GM12865 (cell line): ENCODE measurements at places on chromosomes 3 and 15.
A peak's percentile ranks its signal among the peaks of the same experiment; 100 is the strongest.

DNA sequence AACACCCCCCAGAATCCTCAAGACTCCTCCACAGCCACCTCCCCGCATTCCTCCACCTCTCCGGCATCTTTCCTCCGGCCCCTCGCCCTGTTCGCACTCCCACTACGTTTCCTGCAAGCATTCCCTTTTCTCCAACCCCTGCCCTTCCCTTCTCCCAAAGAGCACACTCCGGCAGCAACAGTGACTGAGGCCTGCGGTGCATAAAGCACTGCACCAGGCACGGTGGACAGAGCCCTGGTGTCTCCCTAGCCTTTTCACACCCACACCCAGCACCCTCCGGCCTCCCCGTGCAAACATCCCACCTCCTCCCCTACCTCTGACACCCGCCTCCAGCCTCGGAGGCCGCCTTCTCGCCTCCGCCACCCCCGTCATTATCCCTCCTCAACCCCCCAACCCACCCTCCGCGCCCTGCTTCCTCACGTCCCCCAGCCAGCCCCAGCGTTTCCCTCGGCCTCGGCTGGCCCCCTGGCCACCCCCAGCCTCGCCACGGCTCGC is 577 bp downstream of the ZNF148 start:
- DNase-seq = peak; percentile 50

DNA sequence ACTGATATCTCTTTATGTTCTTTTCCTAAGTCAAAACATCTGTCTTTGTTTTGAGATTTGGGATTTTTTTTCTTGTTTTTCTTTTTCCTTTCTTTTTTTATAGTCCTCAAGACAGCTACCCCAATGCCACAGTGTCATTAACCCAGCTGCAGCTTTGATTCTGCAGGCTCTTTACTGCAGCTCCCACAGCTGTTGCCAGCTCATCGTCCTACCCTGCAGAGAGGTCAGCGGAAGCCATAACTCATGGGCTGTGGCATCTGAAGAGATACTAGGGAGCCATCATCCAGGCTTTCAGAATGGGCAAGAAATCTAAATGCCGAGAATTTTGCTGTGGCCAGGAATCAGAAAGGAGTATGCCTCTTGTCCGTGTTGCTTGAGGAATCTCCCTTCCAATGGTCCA is 44.3 kb upstream of the SLC24A5 start:
- DNase-seq = no peak

DNA sequence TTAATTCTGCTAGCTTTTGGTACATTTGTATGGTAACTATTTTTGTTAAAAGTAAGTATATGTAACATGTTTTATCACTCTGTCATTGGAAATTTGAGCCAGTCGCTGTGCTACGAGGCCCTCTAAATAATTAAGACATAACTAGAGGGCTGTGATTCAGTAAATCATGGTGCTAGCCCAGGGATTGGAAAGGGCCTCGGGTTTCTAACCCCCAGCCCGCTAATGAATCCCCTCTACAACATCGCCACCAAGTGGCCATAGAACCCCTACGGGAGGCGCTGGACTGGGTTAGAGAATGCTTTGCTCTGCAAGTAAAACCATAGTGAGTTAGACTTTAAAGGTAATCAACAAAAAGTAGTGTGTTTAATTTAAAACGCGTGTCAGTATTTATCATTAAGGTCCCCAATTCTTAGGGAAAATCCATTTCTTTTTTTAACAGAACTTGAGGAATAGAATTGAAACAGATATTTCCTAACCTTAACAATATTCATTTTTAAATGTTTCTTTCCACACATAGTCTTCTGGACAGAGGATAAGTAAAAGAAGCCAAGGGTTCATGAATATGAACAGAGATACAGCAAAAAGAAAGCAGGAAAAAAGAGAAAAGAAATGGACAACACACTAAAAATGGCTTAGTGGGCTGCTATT is 744.7 kb downstream of the EPHA3 start:
- DNase-seq = no peak

- DNase-seq = no peak
Measured at GRCh38 chr3:27718459-27718858, 3.7 kb downstream of the EOMES start.

DNA sequence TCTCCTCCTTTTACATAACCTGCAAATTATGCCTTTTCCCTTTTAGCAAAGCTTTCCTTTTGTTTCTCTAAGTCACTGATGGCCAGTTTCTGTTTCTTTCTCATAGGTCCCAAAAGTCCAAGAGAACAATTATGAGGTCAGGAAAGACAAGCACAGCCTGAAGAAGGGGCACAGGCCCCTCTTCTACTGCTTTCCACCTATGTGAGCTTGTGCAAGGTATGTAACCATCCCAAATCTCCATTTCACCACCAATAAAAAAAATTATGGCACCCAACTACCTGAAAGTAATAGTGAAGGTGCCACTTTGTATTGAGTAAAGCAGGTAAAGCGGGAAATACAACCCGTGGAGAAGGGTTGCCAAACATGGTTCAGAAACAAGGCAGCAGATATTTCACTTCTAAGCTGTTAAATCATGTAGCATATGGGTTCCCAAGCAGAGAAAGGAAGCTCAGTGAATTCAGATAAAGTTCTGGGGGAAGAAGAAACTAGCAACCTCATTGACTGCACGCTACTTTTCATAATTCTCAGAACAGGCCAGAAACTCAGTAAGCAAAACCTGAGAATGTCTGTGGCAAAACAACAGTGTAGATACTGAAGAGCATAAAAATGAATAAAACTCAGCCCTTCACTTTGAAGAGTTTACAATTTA is 4.2 kb downstream of the PLOD2 start:
- peak; percentile 69 for DNase-seq

DNA sequence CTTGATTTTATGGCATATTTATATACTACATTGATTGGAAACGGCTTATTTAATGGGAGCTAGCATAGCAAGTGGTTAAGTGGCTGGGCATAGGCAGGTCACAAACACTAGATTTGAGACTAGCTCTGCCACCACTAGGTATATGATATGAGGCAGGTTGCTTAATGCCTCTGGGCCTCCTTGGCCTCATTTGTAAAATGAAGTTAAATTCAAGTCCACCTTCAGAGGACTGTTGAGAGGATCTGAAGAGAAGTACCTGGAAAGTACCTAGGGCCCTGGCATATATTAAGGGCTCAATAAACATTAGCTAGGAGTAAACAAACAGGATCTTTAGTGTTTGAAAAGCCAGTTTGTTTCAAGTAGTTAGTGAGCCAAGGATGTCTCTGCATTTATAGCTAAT is 166.4 kb upstream of the FEZF2 start:
- no peak for DNase-seq

DNA sequence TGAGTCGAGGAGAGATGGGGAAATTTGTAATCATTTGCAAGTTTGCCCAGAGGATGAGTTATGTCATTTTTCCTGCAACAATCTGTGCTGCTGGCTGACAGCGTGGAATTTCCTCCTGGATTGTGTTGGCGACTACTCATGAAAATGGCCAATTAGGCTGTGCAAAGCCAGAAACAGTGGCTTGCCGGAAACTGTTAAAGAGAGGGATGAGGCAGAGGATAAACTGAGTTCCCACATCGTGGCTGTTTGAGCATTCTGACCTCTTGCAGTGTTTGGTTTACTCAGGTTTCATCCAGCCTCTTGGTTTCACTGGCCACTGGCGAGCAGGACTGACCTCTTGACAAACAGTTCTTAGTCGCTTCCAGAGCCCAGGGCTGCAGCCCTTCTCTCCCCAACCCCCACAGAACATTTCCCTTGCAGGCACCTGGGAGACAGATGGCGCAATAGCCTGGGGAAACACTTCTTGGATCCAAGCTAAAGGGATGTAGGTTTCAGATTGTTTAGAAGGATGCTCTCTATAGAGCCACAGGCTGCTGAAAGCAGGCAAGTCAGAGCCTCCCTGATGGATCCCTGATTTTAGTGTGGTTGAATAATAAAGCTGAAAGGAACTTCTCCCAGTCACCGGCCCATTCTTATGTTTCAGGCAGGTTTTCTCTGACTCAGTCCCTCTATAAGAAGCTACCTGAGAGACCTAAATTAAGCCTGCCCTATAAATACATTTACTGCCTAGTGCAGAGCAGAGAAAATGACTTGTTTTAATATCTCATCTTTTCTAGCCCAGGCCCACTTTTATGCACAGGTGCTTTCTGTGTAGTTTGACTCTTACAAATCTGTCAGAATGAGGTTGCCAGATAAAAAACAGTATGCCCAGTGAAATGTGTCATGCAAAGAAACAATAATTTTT is 92.8 kb upstream of the UBE2E1 start:
- DNase-seq = no peak

GRCh38 chr3:17154941-17155340 is 270.2 kb downstream of the PLCL2 start:
- no peak for DNase-seq

DNA sequence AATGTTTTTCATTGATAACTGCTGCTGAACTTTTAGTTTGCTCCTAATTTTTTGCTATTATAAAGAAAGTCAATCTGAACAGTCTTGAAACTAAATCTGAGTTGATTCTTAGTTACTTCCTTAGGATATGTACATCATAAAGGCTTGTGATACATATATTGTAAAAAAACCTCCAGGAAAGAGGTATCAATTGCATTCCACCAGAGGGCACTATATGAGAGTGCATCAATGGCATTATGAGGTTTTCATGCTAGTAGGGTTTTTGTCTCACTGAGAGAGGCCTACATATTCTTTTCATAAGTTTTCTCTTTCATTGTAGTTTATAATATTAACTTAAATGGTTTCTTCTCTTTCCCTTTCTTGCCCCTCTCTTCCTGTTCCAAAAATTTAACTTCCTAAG is 46.9 kb downstream of the PIK3R4 start:
- peak; percentile 42 for DNase-seq

GRCh38 chr3:42502429-42503250 is at the start of gene VIPR1:
TSS of gene VIPR1 (plus strand) at chr3:42502643. CDS start at chr3:42502736, 93 bp downstream.
- peak; percentile 83 for DNase-seq

DNA sequence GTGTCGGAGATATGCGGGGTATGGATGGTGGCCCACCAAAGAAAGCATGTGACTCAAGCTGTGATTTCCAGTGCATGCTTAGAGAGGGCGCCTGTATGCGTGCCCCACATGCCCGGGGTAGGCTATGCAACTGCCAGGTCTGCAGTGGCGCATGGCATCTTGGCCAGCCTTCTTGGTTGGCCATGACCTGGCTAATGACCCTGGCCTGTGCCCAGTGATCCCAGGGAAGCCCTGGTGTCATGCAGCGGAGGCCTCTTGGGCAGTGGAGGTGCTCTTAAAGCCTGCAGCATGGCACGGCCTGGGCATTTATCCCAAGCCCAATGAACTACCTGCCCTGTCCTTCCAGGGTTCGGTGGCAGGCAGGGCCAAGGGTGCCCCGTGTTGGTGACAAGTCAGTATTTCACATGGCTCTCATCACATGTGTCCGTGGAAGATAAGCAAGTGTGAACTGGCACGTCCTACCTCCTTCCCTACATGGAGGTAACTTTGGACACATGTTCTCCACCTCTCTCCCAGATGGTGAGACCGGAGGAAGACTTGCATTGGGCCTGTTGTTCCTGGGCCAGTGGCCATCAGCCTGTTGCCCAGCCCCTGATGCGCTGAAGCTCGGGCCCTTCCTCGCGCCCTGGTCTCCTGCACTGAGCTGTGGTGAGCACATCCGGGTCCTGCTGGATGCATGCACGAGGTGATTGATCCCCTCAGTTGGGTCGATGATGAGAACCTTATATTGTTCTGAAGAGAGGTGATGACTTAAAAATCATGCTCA is 192.0 kb downstream of the UBE3A start:
- no peak for DNase-seq

DNA sequence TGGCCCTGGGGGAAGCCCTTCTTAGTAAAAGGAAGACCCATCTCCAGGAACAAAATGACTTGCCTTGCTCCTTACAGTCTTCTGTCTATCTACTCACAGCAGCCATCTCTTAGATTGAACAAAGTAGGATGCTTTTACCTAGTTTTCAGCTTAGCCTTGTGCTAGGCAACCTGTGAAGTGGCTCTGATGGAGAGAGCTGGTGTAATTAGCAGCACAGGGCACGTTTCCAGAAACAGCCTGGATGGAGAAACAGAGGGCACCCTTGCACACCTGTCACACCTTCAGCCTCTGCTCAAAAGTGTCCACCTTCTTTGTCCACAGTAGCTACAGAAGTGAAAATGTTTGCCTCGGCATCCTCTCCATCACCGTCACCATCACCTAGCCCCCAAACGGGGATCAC is 292.9 kb downstream of the RORA start:
- no peak for DNase-seq

DNA sequence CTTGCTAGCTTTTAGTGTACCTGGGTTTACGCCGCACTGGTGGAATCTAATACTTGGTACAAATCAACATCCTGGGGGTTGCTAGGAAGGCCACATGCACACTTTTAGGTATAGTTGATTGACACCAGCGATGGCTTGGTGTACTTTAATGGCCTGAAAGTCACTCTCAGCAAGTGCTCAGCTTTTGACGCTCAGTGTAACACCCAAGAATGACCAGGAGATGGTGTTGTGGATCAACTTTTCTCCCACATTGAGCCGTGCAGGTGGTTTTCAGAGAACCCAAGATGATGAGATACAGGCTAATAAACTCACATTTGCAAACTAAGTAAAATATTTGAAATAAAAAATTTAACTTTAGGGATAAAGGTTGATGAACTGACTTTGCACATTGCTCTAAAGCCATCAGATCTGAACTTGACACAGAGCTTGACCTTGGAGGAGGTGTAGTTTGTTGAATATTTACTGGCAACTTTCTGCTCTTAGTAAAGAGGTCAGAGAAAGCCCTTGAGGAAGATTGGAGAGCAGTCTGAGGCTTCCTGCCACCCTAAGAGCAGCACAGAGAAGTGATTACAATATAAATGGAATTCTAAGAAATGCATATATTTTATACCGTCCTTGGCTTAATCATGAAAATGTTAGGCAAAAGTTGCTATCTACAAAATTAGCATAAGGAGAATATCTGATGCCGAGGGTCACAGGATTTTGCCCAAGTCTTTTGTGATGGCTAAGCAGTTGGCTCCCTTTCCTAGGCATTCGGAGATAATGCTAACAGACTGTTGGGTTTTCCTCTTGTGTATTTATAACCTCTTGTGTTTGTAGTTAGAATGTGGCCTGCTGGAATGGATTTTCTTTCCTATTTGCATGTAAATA is 143.4 kb upstream of the RASGRP1 start:
- DNase-seq = peak; percentile 69

DNA sequence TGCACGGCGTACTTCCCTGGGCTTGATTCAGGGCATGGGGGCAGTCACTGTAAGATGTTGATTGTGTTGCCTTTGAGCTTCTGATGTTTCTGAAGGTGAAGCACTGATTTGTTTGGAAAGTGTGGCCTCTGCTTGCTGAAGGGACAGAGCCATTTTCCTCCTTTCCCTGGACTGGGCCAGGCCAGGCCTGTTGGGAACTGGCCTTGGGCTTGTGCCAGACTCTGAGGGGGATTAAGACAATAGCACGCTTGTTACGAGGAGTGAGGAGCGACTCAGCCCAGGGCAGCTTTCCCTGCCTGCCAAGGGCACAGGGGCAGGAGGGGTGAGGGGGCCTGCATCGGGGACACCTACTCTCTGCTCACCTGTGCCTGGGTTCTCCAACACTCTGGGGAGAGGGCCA is 42.9 kb downstream of the LINGO1 start:
- DNase-seq = no peak

GRCh38 chr3:156685752-156686151 is 11.4 kb downstream of the TIPARP start:
- peak; percentile 63 for DNase-seq

DNA sequence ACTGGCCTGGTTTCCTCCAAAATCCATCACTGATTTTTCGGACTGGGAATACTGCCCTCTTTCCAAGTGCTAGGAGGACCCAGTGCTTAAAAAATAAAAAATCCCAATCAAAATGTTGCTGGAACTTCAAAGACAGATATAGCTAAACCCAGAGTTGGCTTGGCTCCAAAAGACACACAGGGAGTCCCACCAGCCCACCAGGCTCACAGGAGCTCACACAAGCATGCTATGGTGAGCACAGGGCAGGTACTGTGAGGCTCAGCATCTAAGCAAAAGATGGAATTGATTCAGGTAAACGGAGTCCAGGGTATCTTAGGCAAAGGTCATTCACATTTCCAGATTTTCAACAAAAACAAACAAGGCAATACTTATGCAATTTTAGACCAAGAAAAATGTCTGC is 3.7 kb downstream of the TRANK1 start:
- DNase-seq = no peak
